CD4-positive, alpha-beta T cell treated with Interleukin-15 for 4 hours (primary cell): ENCODE measurements at places on chromosomes 11 and 22.

DNA sequence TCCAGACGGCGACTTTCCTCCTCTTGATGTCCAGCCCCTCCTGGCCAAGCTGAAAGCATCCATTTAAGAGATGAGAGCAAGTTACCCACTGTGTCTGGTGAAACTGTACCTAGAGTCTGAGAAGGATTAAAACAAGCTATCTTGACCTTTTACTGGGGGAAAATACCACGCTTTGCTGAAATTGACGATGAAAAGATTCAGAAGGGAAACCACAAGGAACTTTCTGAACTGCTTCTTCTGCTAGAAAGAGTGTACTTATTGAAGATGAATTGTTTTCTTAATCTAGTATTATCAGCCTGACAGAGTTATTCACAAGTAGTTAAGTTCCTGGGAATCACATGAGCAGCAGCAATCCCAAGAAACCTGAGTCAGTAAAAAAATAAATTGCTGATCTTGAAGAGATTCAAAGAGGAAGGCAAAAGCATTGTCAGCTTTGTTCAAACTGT is 13.1 kb upstream of the MS4A6A start:
- no peak for DNase-seq

DNA sequence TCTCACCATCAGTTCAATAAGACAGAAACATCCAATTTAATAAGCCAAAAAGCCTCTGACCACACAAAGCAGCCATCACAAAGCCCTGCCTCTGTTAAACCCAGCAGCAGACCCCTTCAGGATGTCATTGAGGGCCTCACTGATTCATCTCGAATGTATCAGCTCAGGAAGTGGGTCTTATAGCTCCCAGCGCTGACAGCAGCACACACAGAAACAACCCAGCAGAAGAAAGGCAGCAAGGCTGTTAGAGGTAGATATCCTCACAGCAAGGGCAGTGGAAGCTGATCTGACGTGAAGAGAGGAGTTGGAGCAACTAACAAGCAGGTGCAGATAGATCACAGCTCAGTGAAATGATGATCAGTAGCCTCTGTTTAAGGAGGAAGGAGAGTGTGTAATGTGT is 86.2 kb upstream of the NCAM1 start:
- DNase-seq, result no peak

GRCh38 chr22:48894804-48895250 is 932.8 kb downstream of the BRD1 start:
- DNase-seq, result no peak

DNA sequence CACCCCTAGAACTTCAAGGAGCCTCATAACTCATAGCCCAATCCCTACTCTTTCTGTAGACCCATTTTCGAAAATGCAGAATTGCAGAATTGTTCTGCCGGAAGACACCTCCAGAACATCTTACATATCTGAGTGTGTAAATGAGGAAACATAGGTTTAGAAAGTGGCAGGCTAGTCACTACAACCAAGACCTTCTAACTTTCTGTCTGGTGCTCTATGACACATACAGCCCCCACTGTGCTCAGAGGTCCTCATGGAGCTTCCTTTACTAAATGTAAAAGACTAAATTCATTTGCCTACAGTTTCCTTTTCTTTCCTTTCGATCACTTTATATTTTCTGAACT is 132.1 kb upstream of the DDI1 start:
- no peak for DNase-seq

- no peak for DNase-seq
Observed at GRCh38 chr11:73126804-73127480, 15.2 kb downstream of the FCHSD2 start.

DNA sequence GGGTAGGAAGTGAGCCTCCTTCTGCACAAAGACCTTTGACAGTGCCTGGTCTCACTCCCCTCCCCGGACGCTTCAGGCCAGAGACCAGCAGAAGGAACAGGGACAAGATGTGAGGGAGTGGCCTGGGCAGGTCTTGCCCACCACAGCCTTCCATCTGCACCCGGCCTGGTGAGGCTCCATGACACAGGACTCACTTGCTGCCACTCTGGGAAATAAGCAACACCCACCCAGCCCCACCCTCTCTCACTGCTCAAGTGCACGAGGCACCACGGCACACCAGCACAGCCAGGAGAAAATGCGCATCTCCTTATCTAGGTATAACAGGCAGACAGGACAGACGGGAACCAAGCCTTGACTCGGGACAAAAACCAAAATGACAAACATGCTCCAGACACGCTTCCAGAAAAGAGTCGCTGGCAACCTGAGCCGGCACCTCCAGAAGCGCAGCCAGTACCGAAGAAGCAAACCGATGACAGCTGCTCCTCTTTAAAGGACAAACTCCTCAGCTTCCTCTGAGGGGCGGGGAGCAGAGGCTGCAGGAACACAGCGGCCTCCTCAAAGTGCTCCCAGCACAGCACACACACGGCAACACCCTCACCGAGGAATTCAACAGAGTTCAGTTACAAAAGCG is 41.7 kb downstream of the BRD1 start:
- DNase-seq, result no peak

- no peak for DNase-seq
Observed at GRCh38 chr11:87356428-87356827, 318.7 kb downstream of the TMEM135 start.

DNA sequence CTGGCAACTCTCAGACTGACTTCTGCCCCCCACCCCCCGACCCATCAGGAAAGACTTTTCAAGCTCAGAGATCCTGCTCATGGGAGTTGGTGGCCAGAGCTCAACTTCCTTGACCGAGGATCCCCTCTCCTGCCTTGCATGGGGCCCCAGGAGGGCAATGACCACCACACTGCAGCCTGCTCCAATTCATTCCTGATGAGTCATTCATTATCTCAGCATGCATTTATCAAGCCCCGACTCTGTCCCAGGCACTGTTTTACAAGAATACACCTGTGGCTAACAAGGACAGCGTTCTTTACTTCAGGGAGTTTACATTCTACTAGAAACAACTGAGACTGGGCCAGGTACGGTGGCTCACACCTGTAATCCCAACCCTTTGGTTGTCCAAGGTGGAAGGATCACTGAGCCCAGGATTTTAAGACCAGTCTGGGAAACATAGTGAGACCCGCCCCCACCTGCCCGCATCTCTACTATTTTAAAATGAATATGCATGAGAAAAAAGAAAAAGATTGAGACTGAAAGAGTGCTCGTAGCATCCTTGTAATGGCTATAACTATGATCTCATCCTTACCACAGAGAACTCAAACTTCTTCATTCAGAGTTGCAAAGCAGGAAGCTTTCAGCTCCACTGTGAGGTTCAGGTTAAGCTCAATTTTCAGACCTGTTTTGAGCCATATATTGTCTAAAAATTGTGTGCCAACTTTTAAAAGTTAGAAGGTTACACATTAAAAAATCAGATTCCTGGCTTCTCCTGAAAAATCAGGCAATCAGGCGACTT is 60.4 kb downstream of the FEZ1 start:
- no peak for DNase-seq

DNA sequence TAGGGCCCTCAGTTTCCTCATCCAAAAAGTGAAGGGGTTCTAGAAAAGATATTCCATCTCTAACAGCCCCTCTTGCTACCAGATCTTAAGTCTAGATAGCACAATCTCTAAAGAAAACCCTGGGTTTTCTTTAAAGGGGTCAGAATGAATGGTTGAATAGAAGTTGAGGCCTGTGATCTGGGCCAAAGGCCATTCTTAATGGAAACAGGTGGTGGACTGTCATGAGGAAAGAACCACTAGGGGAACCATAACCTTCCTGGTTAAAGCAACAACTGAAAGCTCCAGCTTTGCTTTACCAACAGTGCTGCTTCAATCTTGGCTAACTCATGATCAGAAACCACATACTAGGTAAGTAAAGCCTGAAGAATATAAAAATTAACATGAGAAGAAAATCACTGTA is 1.8 kb downstream of the CELF1 start:
- no peak for DNase-seq

- no peak for DNase-seq
Observed at GRCh38 chr22:44160421-44160820, 20.3 kb upstream of the PARVG start.

GRCh38 chr11:46369458-46370152 is 11.9 kb upstream of the MDK start:
- peak; percentile 45 for DNase-seq

DNA sequence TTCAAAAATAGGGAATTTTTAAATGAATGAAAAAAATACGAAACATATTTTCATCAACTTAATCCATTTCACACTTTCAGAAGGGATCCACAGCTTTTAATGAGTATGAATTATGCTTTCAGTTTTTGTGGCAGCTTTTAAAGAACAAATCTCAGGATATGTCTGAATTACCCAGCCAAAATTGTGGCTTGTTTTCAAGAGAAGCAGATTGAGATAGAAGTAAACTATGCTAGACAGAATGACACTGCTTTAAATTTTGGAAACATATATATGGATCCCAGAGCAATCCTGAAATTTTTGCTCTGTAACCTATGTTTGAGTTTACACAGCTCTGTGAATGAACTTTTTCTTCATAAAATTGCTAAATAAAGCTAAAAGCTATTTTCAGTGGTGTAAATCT is 2.4 kb upstream of the HINFP start:
- DNase-seq, result no peak

DNA sequence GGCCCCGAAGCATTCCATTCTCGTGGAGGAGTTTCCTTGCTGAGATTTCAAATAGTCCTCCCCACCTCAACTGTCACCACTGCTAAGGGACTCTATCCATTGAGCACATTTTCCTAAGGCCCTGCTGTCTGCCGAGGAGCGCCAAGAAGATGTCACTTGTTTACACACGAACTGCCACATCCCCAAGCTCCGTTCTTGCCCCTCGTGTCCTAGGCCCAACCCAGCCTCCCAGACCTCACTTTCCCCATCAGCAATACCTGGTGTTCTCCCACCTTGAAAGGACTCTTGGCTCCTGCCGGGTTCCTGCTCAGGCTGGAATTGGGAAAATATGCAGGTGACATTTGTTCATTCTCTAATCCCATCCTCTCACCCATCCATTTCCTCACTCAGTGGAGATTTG is 4.0 kb upstream of the MYO7A start:
- DNase-seq, result no peak

DNA sequence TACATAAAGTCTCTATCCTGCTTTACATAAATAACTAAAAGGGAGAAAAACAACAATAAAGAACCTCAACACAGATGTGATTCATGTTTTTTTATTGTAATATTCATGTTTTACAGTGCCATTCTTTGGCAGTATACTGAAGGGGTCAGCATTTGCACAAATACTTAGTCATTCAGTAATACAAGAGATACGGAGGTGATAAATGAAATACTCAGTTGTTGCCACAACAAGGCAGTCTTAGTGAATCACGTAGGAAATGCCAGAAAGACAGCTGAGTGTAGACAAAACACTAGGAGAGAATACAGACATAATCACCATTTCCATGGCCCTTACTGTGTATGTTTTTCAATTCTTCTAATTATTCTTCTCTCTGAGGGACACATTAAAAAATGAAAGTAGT is 910.4 kb downstream of the METTL15 start:
- DNase-seq, result no peak

- no peak for DNase-seq
Observed at GRCh38 chr11:21456186-21456585, 736.7 kb upstream of the ANO5 start.

DNA sequence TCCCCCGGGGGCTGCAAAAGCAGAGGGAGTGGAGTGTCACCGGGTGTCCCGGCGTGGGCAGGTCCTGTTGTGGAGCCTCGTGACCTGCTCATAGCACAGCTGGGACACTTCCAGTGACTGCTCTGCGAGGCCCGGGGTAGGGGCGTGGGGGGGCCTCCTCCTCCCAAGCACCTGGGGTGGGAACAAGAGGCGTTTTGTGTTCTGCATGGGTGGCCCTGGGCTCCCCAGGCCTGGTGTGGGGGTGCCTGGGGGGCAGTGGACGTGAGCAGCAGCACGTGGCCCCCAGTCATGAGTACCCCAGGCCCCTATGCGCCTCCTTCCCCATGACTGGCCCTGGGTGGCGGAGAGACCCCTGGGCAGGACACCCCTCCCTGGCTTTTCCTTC is 104.7 kb downstream of the KCNQ1 start:
- no peak for DNase-seq

GRCh38 chr22:36700711-36701670 is 2.6 kb downstream of the CACNG2 start:
- no peak for DNase-seq

DNA sequence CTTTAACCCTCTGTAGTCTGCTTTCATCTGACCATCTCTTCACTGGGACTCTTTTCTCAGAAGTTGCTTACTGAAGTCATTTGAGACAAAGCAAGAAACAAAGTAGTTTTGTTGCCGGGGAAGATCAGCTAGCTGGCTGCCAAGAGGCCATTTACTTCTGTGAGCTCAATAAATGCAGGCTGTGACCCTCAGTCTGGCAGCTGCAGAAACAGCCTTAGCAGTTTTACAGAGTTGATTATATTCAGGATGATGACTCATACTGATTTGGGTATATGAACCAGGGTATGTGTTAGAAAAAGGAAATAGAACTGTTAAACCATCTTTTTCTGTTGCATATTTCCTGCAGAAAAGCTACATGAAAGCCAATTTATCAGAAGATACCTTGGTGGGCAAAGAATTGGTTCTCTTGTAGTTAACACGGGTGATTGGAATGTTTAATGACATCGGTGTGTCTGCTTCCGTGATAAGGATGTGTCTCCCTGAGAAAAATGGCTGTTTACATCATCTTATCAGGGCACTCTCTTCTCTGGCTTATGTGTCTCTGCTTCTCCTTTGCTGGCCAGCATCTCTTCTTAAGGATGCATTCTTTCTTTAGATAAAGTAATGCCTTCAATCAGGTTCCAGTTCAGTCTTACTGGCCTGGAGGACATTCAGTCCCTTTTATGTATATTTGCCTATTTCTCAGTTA is 18.5 kb downstream of the FIBIN start:
- no peak for DNase-seq

GRCh38 chr22:24695060-24695459 is 79.5 kb downstream of the PIWIL3 start:
- DNase-seq, result no peak

- no peak for DNase-seq
Observed at GRCh38 chr22:26707090-26707489, 49.7 kb downstream of the MIAT start.

DNA sequence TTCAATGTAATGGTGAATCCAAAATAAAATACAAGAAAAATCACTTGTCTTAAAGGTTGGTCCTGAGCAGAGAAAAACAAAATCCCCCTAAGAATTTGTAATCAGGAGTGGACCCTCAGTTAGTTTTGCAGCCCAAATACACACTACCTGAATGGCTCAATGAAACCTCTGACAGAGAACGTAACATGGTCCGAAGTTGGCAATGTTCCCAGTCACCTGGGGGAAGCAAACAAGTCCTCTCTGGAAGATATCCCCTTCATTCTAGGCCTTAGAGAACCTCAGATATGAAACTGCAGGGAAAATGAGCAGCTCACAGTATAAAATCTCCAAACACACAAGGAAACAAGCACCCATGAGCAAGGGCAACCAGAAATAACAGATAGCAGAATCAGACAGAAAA is 58.2 kb downstream of the MORC2 start:
- no peak for DNase-seq
